ENCODE measurements at places on chromosomes 7 and 10.

GRCh38 chr10:30553626-30554439 lies 75.7 kb downstream of the LYZL2 start:
- DNase-seq, result peak; percentile 75

GRCh38 chr7:39413636-39414223 lies 152.5 kb upstream of the YAE1 start:
- no peak for DNase-seq

- no peak for DNase-seq
Measured at GRCh38 chr7:142469696-142470543, 212.1 kb upstream of the PRSS58 start.

DNA sequence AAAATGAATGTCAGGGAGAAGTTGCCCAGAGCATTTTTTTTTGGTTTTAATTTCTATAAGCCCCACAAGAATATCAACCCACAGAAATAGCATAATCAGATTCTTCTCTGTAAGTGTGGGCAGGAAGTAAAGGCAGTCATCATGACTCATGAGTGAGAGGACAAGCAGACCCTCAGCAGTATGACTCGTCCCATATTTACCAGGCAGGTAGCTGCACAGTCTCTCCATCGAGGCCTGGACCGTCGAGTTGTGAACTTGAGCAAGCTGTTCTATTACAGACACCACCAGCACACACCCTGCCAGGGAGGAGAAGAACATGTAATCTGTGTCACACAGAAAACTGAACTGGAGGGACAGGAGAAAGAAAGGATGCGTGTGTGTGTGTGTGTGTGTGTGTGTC lies 37.8 kb downstream of the AOAH start:
- no peak for DNase-seq

GRCh38 chr10:71982269-71983178 lies 18.3 kb downstream of the CHST3 start:
- peak; percentile 74 for DNase-seq

DNA sequence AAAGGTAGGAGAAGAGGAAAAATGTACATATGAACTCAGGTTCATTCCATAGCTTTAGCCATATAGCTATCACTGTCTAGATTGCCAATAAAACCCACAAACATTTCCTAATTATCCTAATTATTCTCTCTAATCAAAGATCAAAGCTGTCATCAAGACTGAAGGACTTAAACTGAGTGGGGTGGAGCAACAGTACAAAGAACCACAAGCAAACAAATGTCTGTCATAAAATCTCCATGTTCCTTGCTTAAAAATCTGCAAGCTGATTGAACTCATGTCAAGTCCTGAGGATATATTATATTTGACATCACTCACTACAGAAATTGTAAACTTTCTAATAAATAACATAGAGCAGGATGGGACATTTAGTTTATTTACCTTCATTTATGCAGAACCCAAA lies 315.9 kb downstream of the SNX13 start:
- DNase-seq, result no peak

DNA sequence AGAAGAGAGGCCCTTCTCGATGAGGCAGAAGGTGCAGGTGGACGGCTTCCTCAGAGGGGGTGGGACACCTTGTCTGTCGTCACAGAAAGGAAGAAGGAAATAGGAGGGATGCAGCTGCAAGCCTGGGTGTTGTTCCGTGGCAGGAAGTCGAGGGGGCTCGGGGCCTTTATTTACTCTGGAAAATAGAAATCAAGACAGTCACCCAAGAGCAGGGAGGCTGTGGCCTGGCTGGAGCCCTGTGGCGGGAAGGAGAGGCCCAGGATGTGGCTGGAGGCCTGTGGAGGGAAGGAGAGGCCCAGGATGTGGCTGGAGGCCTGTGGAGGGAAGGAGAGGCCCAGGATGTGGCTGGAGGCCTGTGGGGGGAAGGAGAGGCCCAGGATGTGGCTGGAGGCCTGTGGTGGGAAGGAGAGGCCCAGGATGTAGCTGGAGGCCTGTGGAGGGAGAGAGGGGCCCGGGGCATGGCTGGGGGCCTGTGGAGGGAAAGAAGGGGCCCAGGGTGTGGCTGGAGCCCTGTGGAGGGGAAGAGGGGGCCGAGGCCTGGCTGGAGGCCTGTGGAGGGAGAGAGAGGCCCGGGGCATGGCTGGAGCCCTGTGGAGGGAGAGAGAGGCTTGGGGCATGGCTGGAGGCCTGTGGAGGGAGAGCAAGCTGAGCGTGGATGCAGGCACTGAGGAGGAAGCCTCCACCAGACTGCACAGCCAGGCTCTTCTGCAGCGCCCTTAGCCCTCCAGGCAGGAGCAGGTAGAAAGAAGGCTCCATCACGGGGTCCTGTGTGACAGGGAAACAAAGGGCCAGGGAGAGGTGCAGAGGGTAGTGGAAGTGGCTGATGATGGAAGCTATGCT lies 97.3 kb upstream of the SFMBT2 start:
- DNase-seq, result no peak

GRCh38 chr10:80382989-80383388 lies 25.4 kb upstream of the PRXL2A start:
- DNase-seq, result peak; percentile 34

GRCh38 chr10:73019100-73019499 lies 64.5 kb upstream of the PLA2G12B start:
- no peak for DNase-seq

GRCh38 chr10:34612446-34612845 lies 202.7 kb downstream of the PARD3 start:
- no peak for DNase-seq

DNA sequence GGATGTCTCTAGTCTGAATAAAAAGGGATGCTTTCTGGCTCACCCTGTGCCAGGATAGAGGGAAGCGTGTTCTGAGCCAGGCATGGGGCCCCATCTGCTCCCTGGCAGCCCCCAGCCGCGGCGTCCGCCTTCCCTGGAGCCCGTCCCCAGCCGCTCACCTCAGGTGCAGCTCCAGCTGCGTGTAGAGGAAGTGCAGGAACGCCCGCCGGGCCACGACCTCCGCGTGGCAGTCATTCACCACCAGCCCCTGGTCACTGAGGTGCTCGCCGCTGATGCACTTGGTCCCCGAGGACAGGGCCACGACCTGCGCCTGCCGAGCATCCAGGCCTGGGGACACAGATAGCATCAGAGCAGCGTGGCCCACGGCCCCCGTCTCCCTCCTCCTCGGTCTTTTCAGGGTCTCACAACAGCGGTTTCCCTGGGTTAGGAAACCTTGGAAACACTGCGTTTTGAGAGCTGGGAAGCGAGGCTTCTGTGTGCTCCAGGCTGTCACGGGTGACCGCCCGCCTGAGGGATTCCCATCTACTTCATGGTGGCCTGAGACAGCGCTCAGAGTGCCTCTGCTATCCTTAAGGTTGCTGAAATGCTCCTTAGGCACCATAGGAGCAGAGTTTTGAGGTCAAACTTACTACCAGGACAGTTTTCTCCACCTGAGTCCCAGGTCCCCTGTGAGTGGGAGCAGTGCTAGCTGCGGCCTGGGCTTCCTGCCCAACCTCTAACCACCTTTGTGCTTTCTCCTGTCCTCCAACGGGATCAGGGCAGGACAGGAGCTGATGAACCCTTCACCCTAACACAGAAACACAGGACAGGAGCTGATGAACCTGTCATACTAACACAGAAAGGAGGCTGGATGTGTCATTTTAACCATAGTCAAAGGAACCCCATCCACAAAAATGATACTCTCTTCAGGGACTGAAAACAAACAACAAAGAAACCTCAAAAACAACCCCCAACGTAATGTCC lies 186.1 kb downstream of the WDR37 start:
- DNase-seq, result no peak

GRCh38 chr10:84525120-84525806 lies 196.9 kb downstream of the CCSER2 start:
- DNase-seq, result no peak

Data from NCI-H460 (cell line).